ENCODE measurements at places on chromosomes 12 and 14.

- DNase-seq = peak; percentile 88
Measured at GRCh38 chr12:685388-685787, 22.1 kb upstream of the NINJ2 start.

DNA sequence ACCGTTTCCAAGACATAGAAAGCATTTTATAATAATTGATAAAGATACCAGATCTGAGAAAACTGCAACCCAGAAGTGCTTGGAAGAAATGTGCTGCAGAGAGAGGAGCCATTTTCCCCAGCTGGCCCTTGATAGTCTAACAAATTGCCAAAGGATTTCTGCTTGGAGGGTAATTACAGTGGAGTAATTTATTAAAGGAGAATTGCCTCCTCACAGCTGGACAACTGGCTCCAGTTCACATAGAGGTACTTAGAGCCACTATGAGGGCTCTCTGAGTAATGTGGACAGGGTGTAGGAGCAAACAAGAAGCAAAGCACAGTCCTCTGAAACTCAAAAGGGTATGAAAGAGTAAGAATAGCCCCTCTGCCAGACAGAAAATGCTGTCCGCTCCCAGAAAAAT, 335.6 kb downstream of the SYT1 start:
- DNase-seq = no peak

GRCh38 chr12:23028158-23028802, 403.3 kb downstream of the ETNK1 start:
- DNase-seq = no peak

DNA sequence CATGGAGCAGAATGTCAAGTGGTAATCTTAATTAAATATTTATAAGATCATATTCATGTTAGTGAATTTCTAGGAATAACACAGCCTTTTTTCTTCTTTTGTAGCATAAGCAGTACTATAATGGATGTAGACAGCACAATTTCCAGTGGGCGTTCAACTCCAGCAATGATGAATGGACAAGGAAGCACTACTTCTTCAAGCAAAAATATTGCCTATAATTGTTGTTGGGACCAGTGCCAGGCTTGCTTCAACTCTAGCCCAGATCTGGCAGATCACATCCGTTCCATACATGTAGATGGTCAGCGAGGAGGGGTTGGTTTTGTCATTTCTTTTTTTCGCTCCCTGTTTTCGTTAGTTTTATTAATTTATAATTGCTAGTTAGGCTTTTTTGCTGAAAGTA, 23.1 kb downstream of the AEBP2 start:
- DNase-seq = no peak

DNA sequence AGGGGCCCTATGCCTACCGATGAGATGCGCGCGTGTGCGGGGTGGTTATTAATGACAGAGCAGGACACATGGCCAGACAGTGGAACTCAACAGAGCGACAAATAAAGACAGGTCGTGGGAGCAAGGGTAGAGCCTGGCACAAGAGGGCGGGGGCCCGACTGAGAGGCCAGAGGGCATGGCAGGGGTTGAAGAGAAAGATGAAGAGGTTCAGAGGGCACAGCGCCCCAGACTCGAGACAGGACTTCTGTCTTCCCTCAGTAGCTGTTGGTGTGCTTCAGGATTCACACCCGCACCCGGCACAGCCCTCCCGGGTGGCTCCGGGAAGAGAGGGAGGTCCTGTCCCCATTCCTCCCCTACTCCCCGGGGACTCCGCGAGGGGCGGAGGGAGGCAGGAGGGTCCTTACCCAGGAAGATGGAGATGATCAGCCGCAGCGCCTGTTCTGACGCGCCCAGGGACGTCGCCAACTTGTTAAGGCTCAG, 366 bp downstream of the LPCAT3 start:
- DNase-seq = no peak

DNA sequence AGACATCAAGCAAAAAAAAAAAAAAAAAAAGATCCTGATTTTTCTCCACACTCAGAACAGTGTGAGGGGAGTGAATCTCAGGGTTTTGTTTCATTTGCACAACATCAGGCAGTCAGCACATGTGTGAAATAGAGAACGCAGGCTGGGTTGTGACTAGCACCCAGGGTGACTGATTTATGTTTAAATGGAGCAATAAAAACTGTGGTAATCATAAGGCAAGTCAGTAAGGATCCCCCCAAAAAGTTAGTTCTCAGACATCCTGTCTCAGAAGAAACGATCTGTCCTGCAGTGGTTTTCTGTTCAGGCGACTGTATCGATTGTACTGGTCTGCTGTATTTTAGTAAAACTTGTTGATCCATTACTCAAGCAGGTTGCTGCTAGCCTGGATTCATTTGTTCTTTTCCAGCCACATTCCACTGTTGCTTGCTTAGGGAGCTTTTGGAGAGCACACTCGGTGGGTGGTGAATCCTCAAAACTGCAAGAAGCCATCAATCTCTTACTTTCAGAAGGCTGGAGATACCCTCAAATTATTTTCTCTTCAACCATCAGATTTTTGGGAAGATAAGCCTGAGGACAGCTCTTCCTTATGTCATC, 107.1 kb downstream of the DACT1 start:
- no peak for DNase-seq

- peak; percentile 14 for DNase-seq
Measured at GRCh38 chr14:91317381-91318308, 73.1 kb upstream of the GPR68 start.

GRCh38 chr12:51011955-51012354, 14.2 kb downstream of the SLC11A2 start:
- peak; percentile 72 for DNase-seq

DNA sequence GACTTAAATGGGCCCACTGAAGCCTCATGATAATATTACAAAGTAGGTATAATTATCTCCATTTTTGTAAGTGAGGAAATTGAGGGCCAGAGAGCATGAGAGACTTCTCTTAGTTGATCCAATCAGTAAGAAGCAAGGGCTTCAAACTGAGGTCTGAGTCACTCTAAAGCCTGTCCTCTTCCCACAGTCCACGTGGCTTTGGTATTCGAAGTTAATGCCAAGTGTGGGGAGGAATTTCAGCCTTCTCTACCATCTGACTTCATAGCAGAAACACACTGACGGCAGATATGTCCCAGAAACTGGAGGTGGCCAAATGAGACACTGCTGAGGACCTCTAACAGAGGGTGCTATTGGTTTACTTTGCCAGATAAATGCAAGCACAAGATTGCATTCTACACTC, 114.4 kb upstream of the OVCH1 start:
- DNase-seq = no peak

- DNase-seq = peak; percentile 26
Measured at GRCh38 chr12:49868952-49869815, 26.3 kb upstream of the BCDIN3D start.

GRCh38 chr12:118498171-118498570, 121.8 kb downstream of the SUDS3 start:
- DNase-seq = peak; percentile 2

GRCh38 chr12:120642826-120643225, 2.4 kb downstream of the CABP1 start:
- DNase-seq = peak; percentile 75

DNA sequence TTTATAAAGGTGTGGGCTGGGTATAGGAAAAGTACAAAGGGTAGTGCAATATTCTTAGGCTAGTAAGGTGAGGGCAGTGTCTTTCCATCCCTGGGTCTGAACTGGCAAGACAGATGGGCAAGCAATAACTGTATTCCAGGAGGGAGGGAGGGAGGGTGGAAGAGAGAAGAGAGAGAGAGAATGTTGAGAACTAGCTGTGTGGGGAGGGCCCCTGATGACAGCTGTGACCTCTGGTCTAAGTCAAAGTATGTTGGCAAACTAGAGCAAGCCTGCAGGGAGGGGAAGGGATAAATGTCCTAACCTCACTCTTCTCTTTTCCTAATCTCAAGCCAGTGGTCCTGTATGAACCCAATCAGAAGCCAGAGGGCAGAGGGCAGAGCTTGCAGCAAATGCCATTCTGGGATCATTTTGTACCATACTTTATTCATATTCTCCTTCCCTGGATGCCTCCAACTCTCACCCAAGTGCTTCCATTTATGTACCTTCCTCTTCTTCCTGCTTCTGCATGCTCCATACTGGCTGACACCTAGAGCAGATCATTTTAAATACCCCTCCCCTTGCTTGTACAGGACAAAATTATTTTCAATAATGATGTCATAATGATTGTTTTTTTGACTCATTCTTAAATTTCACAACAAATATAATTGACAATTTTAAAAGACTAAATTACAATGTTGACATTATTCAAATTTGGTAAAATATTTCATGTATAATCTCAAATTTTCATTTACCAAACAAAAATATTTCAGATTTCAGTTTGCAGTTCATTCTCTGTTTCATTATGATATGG, 75.9 kb downstream of the AKAP6 start:
- no peak for DNase-seq

GRCh38 chr12:51836041-51836826, 12.3 kb downstream of the FIGNL2 start:
- DNase-seq = peak; percentile 46

DNA sequence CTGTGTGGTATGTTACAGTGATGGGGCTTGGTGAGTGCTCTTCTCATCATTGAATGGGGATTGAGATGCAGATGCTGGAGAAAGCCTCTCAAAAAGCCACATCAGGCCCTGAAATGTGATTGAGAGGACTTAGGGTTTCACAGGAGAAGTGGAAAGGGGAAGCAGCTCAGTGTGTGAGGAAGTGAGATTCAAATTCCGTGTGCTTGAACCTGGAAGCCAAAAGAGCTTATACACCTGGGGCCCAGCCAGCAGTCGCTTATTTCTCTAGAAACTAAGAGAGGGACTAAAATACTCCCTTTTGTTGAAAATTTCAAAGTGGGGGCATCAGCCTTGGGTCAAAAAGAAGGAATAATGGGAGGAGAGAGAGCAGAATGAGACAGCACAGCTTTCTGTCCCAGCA, 39.1 kb upstream of the GZMB start:
- no peak for DNase-seq

DNA sequence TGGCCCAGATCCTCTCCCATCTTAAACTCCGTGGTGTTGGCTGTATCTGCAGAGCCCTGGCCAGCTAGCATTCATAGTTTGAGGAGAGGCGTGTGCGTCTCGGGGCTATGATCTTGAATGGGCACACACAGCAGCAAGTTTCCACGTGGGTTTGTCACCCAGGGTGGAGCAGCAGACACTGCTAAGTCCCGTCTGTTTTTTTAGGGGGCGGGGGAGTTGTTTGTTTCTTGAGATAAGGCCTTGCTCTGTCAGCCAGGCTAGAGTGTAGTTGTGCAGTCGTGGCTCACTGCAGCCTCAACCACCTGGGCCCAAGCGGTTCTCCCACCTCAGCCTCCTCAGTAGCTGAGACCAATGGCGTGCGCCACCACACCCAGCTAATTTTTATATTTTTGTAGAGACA, 20.1 kb upstream of the TEX22 start:
- no peak for DNase-seq

GRCh38 chr14:52079239-52079959, 10.5 kb upstream of the NID2 start:
- peak; percentile 66 for DNase-seq

DNA sequence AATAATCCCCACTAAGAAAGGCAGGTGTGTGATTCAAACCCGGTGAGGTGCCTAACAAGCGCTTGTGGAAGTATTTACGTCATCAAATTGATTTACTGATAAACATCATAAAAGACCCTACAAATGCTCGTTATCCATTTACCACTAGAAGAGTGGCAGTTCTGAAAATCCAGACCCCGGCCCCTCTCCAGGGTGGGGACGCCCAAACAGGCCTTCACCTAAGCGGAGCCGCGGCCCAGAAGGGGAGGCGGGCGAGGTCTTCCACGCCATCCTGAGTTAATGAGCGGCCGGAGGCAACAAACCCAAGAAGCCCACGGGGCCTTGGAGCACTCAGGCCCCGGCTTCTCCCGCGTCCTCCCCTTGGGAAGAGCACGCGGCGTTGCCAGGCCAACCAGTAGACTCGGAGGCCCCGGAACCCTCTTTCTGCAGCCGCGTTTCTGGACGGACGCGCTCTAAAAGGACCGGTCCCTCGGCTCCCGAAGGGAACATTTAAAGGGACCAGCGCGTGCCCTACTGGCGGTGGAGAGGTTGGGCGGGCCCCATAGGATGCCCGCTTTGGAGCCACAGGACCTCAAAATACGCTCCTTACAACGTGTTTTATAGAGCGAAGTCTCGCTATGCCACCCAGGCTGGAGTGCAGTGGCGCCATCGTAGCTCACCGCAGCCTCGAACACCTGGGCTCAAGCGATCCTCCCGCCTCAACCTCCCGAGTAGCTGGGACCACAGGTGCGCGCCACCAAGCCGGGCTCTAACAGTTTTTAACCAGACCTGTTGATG, 3.5 kb downstream of the PTPN21 start:
- DNase-seq = peak; percentile 57

GRCh38 chr14:94163796-94164195, 10.3 kb upstream of the PPP4R4 start:
- no peak for DNase-seq

DNA sequence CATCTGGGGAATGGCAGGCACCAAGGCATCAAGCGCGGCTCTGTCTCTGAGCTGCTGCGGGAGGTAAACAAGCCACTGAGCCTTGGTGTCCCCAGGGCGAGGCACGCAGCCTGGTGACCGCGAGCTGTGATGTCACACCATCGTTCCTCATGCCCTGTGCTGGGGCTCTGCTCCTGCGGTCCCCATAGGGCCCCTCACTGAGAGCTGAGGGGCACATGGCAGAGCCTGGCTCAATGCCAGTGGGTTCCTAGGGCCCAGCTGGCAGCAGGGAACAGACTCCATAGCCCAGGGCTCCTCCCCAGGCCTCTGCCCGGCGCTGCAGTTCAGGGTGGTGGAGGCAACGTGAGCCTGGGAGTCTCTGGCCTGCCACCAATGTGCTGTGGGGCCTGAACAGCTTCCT, 22.6 kb downstream of the CHGA start:
- no peak for DNase-seq

GRCh38 chr12:100339071-100339470, 17.8 kb upstream of the SLC17A8 start:
- no peak for DNase-seq

DNA sequence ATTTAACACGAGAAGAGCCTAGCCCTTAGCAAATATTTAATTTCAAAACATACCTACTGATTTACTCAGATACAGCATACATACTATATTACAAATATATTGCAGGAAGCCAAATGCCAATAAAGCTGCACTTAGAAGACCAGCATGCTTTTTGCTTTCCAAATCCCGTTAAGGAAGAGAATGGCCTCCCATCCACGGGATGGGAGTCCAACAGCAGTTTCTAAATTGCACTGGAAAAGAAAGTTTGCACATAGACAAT, 156.3 kb upstream of the FOXN3 start:
- DNase-seq = no peak

DNA sequence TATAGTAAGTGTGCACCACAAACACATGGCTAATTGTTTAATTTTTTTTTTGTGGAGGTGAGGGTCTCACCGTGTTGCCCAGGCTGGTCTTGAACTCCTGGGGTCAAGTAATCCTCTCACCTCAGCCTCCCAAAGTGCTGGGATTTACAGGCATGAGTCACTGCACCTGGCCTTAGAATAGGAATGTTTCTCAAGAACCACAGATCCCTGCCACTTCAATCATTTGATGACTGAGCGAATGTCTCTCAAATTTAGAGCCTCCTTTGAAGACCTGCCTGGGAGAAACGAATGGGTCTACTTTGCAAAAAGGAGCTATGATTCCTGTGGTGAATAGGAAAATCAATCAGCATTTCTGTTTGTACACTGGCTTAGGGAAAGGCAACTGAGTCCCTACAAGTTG, 33.5 kb upstream of the CHST11 start:
- peak; percentile 15 for DNase-seq

Measured in renal cortical epithelial cell (primary cell).